ENCODE measurements at places on chromosomes 7 and 10.

DNA sequence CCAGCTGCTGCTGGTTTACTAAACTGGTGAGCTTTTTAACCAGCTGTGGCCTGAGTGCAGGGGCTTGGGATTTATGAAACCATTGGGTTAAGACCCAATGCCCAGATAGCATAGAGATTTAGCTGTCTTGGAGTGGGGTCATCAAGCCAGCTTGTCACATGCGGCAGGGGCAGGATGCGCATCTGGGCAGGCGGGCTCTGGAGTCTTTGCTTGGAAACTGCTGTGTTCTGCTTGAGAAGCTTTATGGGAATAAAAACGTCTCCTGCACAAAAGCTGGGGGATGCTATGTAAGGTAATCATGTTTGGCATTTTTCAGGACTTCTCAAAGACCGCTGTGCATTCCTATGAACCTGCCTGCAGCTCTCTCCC, 136.3 kb downstream of the MAPK8 start:
- no peak for DNase-seq

DNA sequence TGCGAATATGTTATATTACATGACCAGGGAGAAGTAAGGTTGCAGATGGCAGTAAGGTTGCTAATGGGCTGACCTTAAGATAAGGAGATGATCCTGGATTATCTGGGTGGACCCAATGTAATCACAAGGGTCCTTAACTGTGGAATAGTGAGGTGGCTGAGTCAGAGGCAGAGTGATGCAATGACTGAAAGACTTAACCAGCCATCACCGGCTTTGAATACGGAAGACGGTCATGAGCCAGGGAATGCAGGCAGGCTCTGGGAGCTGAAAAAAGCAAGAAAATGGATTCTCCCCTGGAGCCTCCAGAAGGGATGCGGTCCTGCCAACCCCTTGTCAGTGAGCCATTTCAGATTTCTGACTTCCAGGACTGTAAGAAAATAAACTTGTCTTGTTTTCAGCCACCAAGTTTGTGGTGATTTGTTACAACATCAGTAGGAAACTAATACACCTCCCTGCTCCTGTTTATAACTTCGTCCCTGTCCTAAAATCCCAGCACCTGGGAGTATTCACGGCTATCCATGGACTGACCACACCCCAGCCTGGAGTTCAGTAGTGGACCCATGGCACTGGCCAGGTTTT, 4.6 kb upstream of the C10orf95 start:
- DNase-seq = no peak

GRCh38 chr7:43753843-43754242, 4.6 kb upstream of the BLVRA start:
- no peak for DNase-seq

DNA sequence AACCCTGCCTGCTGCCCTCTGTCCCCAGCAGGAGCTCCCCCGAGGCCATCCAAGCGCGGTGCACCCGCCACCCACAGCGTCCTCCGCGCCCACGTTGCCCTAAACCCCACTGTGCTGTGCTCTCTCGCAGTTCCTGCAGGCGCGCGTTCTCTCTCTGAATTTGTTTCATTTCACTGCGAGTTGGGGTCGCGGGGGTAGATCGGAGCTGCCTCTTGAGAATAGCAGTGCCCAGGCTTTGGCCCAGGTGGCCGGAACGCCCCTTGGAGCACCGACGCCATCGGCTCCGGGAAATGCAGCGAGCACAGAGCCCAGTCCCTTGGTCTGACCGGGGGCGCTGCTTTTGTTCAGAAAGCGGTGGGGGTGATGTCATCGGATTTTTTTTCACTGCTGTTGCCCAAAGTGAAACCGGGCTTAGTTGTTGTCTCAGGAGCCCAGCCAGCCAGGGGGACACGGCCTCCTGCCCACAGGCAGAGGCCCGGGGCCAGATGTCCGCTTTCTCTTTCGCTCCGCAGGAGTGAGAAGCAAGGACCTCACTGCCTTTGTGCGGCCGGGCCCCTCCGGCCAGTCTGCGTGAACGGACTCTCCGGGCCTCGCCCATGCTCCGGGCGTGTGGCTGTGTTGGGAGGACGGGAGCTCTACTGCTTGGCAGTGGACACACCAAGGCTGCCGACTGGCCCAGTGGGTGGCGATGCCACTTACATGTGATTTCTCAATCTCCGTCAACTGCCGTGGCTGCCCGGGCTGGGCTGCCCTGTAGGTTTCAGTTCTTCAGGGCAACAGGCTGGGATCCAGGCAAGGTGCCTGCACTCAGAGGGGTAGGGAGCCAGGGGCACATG, 43.1 kb downstream of the FOXK1 start:
- DNase-seq = peak; percentile 35

DNA sequence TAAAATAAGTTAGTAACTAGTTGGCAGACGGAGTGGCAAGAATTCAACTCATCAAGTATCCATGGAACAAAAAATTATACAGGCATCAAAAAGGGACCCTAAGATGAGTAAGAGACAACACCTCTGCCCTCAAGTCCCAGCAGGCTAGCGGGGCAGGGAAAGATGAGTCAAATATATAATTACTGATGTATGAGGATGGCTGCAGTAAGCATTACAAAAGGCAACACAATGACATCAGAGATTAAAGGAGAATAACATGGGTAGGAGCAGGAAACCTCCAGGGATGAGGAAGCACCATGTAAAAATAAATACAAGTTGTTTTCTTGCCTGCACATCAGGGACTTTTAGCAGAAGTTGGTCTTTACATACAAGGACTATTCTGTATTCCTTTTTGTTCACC, 49.4 kb downstream of the SCRN1 start:
- no peak for DNase-seq

DNA sequence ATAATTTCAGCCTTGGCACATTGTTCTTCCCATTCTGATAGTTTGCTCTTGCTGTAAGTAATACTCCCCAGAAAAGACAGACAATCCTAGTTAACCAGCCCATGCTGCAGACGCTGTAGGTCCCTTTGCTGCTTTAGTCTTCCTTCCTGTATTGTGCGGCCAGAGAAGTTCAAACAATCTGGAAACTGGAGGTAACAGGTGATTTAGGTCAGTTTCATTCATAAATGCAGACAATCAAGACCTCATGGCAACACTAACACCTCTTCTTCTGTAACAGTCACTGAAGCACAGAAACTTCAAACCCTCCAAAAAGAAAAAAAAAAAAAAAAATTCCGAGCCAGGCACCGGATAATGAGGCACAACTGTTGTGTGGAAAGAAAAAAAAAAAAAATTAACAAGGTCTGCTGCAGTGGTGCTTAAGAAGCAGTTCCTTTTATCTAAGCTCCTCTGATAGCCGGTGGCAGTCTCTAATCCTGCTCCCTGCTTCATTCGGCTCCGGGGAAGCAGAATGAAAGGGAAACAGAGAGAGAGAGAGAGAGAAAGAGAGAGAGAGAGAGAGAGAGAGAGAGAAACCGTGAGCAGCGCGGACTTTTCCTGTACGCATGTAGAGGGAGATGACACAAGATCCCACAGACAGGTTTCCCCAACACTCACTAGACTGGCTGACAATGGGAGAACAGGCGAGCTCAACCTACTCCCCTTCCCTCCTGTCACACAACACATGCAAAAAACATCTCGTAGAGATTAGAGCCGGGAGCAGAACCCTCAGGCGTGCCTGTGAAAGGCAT, at the start of gene SEMA3A:
Gene SEMA3A (minus strand): TSS at position 306 of the 788 bp plus-strand sequence. CDS start 203 bp downstream, at position 103.
- peak; percentile 4 for DNase-seq

DNA sequence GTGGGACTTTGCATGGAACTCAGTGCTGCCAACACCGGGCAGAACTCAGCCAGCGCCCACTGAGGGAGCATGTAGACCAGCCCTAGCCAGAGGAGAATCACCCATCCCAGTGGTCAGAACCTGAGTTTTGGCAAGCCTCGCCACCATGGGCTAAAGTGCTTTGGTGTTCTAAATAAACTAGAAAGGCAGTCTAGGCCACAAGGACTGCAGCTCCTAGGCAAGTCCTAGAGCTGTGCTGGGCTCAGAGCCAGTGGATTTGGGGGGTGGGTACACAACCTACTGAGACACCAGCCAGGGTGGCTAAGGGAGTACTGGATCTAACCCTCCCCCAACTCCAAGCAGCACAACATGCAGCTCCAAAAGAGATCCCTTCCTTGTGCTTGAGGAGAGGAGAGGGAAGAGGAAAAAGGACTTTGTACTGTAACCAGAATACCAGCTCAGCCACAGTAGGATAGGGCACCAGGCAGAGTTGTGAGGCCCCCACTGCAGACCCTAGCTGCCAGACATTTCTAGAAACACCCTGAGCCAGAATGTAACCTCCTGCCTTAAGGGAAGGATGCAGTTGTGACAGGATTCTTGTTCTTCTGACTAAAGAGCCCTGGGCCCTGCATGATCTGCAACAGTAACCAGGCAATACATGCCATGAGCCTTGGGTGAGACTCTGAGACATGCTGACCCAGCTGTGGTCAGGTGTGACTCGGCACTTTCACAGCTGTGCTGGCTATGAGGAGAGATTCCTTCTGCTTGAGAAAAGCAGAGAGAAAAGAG, 24.4 kb downstream of the GSDME start:
- DNase-seq = no peak

DNA sequence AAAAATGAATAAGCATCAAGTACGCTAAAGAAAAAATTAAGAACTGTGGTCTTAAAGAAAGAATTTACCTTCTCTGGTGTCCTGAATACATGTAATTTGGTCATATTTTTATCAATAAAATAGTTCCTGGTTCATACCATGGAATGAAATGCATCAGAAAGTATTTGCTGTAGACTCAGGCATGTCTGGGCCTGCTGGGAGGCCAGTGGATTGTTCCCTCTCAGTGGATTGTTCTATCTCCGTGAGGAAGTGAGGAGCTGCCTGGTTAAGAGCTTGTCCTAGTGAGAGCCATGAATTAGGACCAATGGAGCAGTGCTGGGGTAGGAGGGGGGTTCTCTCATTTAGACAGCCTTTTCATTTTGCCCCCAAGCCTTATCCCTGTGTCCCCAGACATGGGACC, 211.7 kb upstream of the HABP2 start:
- DNase-seq = no peak

DNA sequence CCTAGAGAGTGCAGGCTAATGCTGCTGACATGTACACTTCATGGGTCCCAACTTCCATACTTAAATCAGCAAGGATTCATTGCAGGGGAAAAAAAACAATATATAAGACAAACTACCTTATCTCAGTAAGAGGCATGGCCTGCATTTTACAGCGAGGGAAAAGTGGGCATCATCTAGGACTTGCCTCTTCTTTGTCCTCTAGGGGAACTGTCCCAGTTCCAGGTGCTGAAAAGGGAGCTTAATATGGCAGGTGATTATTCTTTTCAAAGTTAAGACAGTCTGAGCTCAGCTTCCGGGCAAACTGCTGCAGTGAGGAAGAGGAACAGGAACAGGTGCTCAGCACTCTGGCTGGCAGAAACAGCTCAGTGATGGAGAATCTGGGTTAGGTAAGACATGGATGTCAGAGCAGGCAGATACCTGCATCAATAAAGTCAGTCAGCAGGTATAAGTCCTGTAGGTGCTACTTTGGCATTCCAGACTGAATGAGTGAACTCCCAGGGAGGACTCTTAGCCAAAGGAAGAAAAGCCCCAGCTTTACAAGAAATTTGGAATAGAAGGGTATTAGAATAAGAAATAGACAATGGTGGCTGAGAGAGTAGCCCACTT, 147.2 kb downstream of the TMEM178B start:
- DNase-seq = no peak

DNA sequence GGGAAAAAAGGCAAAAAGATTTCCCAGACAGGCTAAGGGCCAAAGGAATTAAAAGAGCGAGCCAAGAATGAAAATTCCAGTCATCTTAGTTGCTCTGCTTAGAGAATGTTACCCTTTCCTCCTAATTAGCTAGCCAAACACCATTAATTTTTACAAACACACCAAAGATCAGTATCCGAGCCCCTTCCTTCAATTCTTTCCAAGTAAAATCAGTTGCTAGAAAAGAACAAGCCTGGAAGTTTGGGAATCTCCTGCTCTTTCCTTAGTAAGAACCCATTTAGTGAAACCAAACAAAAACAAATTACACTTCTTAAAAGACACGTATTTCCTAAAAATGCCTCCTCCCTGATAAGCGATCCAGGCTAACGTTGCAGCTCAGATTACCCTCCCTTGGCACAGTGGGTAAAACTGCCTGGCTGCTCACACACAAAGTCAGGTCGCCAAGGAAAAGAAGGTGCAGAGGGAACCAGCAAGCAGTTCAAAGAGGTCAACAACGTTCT, 57.1 kb upstream of the ABLIM1 start:
- no peak for DNase-seq

All from stimulated activated CD4-positive, alpha-beta T cell treated with anti-CD3 and anti-CD28 coated beads, Interleukin-4, amount 100 ng/mL, for 24 hours (primary cell).